ENCODE measurements at places on chromosomes 5 and 9.

DNA sequence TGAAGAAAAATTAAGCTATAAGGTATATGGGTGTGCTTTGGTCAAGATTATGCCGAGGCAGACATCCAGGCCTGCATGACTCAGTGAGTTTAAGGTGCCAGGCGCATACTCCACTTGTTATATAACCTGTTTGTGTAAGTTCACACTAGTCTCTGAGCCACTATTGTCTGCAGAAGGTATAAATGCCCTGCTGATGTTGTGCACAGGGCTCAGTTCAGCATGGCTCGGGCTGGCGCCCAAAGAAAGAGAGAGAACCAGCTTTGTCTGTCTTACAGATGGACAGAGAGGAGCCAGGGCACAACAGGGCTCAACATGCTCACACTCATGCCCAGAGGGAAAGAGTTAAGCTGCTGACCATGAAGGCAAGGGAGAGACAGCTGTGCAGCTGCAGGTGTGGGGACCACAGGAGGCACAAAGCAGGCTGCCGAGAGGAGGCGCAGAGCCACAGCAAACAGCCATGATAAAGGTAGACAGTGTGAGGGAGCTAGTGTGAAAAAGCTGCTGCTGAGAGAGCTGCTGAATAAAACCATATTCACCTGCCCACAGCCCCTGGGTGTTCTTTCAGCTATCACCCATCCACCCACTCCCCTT is 1587.6 kb upstream of the C9orf72 start:
- DNase-seq, result no peak

- DNase-seq, result no peak
Measured at GRCh38 chr9:97060796-97061195, 21.9 kb upstream of the CTSV start.

GRCh38 chr5:62283861-62284260 is 22.1 kb upstream of the KIF2A start:
- DNase-seq, result no peak

GRCh38 chr9:3179711-3180110 is 335.8 kb upstream of the PUM3 start:
- no peak for DNase-seq

DNA sequence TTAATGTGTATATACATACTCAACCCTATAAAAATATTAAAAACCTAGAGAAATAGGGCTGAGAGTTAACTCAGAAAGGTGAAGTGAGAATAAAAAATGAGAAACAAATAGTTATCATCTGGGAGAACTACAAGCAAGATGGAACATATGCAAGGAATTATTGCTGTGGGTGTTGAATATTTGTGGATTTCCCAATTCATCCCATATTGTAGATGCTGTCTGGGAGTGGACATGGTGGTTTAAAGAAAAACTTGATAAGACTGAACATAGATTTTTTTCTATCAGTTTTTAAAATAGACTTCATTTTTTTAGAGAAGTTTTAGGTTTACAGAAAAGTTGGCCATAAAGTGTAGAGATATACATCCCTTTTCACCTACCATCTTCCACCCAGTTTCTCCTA is 263.5 kb downstream of the SPATA31D1 start:
- no peak for DNase-seq

DNA sequence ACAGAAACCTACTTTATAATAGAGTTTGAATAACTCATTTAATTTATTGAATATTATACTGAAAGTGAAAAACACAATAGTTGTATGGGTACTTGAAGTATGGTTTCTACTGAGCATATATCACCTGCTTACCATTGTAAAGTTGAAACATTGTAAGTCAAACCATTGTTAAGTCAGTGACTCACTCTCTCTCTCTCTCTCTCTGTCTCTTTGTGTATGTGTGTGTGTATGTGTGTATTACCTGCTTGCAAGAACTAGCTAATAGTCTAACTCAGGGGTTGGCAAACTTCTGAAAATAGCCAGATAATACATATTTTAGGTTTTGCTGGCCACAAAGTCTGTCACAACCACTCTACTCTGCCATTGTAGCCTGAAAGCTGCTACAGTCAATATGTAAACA is 564.3 kb upstream of the ZNF608 start:
- no peak for DNase-seq

GRCh38 chr5:37792975-37793631 is 46.7 kb downstream of the GDNF start:
- no peak for DNase-seq

DNA sequence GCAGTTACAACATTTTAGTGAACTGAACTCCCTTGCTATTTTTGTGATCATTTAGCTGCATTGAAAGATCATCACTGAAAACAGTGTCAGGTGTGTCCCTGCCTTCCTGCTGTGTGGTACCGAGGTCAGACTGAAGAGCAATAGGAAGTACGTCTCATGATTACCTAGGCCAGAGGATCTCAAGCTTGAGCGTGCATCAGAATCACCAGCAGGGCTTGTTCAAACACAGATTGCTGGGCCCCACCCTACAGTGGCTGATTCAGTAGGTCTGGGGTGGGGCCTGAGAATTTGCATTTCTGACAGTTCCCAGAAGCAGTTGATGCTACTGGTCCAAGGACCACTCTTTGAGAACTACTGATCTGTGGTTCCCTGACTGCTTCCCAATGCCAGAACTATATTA is 159.6 kb downstream of the ACTL7B start:
- DNase-seq, result no peak

DNA sequence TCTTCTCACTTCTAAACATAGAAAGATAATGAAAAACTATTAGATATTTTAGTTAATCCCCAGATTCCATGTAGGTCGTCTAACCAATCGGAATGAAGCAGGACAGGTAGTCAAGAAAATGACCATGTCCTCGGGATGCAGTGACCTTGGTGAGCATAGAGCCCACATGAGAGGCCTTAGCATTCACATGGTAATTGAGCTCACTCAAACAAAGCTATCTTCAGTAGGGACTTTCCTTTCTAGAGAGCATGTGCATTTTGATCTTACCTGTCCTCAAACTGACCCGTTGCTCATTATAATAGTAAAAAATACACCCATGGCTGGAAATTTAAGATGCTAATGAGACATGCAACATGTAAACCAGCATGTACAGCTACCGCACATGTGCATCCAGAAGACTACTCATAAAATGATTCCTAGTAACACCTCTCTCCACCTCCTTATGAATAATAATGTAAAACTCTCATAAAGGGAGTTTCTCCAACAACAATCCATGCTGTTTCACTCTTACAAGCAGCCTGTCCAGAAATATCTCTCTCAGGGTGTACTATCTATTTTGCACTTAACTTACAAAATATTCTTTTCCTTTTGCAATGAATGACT is 274.0 kb upstream of the CDH9 start:
- no peak for DNase-seq

GRCh38 chr5:177132136-177133095 is 1.2 kb upstream of the NSD1 start:
- DNase-seq, result no peak

DNA sequence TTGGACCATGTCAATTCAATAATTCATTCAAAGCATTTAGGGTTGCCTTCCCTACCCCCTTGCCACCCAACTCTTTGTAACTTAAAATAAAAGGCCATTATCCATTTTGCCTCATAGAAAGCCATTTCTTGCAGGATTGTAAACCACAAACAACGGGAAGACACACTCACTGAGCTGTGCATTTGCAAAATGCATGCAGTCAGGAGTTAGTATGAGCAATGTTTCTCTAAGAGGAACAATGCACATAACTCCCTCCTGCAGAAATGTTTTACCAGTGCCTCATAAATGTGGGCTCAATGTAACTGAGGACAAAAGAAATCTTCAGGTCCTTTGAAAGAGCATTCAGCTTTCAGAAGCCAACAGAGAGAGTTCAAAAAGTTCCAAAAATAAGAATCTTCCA is 98.5 kb upstream of the ABCA1 start:
- no peak for DNase-seq

GRCh38 chr5:73405691-73406090 is 42.9 kb downstream of the FOXD1 start:
- DNase-seq, result no peak

- no peak for DNase-seq
Measured at GRCh38 chr9:110605565-110605964, 26.0 kb upstream of the SVEP1 start.

DNA sequence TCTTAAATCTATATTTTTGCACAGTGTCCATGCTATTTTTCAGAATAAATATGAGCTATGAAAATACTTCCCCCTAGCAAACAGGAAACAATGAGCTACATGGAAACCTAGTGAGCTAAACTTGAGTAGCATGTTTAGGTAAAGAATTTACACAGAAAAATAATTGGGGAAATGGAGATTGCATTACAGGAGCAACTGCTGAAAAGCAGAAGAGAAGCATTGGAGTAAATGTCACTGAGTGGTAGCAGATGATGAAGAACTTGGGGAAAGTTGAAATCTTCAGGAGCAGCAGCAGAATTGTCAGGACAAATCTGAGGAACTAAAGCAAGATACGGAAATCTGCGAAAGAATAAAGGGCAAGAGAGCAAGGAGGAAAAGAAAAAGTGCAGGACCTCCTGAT is 610.3 kb downstream of the TLE1 start:
- DNase-seq, result no peak

- DNase-seq, result peak; percentile 3
Measured at GRCh38 chr9:85258823-85259370, 482.9 kb downstream of the AGTPBP1 start.

DNA sequence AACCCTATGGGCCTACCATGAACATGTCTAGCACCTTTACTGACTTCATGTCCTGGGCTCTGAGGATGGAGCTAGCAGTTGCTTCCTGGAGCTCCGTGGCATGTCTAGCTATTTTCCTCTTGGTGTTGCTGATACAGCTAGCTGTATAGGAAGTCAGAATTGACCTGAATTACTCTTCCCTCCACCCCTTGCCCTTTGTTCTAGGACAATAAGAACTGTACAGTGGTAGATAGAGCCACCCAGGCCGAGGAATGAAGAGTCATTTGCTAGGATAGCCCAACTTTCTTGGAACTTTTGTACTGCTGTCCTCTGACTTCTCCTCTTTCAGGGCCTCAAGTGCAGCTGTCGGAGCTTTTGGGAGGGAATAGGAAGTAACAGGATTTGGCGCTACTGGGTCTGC is 109.9 kb upstream of the RUSC2 start:
- no peak for DNase-seq

- DNase-seq, result no peak
Measured at GRCh38 chr9:5612185-5612530, 16.7 kb upstream of the RIC1 start.

DNA sequence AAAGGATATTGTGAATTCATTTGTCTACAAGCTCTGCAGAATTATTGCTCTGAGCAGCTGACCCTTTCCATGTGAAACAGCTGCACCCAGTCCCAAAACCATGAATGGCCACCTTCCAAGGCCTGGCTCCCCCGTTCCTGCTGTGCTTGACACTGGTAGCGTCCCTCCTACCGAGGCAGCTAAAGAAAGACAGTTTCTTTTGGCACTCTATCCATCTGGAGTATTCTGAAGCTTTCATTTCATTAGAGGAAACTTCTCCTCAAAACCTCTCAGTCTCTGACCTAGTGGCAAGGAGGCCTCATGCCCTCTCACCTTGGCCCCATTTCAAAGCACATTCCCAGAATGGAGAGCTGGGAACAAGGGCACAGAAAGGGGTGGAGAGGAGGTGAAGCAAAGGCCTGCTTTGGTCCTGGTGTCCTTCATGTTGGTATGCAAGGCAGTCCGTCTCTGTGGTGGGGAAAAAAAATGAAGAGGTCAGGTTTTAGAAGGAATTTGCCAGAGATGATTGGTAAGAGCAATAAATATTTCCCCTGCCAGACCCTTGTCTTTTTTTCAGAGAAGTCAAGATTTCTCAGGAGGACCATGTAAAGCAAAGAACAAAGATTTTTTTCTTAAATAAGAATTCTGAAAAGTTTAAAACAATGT is 232.0 kb downstream of the RFK start:
- DNase-seq, result no peak

All from GOT3 (cell line).